ENCODE measurements at places on chromosomes 2 and 18. TPM values are rescaled to one million over a fixed set of nuclear protein-coding genes. Genes with fewer than 3 reads are reported as not detected.

- H3K36me3 ChIP-seq, result no peaks in the 10 kb centered on the region
- no peaks in the 10 kb centered on the region for H3K27me3 ChIP-seq
- H3K4me3 ChIP-seq, result no peak overlapping the region
- no peak overlapping the region for H3K27ac ChIP-seq
- DNase-seq, result no peak
Observed at GRCh38 chr2:14677039-14677438, 44.5 kb downstream of the LRATD1 start.

The IL18R1 gene
- 11.8 TPM for total RNA-seq

- H3K4me1 ChIP-seq, result no peaks in the 10 kb centered on the region
- no peak for DNase-seq
- H3K36me3 ChIP-seq, result peaks cover 29% of the 10 kb centered on the region
- no peaks in the 10 kb centered on the region for H3K27me3 ChIP-seq
Observed at GRCh38 chr18:32271672-32272208, 81.9 kb downstream of the MEP1B start.

The DUSP19 gene
- 2.5 TPM for total RNA-seq

DNA sequence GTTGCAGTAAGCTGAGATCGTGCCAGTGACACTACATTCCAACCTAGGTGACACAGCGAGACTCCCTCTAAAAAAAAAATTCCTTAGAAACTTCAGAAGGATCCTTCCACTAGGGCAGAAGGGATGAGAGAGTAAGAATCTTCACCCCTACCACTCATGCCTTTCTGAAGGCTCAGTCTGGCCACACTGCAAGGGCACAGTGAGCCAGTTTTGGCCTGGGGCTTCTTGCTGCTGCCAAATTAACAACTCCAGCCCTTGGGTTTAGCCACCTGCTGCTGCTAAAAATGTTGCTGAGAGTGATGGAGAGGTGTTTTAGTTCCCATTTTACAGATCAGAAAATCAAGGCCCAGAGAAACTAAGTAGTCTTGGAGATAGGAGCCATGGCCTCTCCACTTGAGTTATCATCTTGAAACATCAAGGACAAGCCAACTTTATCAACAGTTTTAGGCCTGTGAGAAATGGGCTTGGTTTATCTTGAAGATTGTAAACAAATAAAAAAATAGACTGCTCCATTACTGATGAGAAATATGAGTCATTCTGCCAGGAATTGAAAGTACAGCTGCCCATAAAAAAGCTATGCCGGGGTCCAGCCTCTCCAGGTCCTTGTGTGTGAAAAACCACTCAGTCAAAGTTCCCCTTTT is 31.9 kb upstream of the CASP8 start:
- H3K36me3 ChIP-seq, result no peaks in the 10 kb centered on the region
- no peaks in the 10 kb centered on the region for H3K27me3 ChIP-seq
- DNase-seq, result peak; percentile 14
- H3K4me1 ChIP-seq, result peaks cover 14% of the 10 kb centered on the region

The FNDC4 gene
- total RNA-seq, result 3.3 TPM

The ACKR3 gene
- total RNA-seq, result 52.9 TPM

Data from esophagus muscularis mucosa (tissue), 4 donors.